Stimulated activated CD4-positive, alpha-beta T cell treated with anti-CD3 and anti-CD28 coated beads, Interleukin-2, amount 100 ng/mL, for 24 hours (primary cell): ENCODE measurements at places on chromosomes 2 and 18.

GRCh38 chr2:24231461-24231881 lies 56.6 kb downstream of the FAM228A start:
- DNase-seq: no peak

DNA sequence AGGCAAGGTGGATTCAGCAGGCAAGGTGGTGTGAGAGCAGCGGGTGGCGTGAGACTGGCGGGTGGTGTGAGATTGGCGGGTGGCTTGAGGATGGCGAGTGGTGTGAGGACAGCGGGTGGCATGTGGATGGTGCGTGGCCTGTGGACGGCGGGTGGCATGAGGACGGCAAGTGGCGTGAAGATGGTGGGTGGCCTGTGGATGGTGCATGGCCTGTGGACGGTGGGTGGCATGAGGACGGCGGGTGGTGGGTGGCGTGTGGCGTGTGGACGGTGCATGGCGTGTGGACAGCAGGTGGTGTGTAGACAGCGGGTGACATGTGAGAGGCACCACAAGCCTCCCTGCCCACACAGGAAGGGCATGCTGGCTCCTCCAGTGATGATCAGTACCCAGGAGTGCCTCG lies 186.9 kb upstream of the SALL3 start:
- DNase-seq: no peak

GRCh38 chr2:121061633-121062032 lies 223.4 kb downstream of the TFCP2L1 start:
- no peak for DNase-seq

DNA sequence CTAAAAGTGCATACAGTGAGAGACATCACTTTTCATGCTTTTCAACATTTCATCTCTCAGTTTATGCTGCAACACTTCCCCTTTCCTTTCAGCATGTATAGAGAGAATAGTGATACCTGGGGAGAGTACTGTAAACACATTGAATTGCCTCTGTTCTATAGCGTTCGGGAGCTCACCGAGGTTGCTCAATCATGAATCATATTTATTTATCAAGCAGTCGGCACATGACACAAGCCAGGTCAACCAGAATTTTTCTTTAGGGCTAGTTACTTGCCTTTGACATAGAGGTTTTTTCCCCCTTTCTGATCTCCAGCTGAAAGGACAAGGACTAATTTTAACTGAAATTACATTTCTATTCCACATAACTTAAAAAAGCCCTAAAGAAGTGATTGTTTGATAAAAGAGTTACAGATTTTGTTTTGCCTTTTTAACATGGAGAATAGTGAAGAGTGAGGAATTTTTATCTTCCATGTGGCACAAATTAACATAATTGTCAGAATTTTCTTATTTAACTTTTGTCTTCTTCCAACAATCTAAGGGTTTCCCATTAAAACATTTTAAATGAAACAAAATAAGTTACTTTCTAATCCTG lies 690.9 kb upstream of the TMEFF2 start:
- no peak for DNase-seq

DNA sequence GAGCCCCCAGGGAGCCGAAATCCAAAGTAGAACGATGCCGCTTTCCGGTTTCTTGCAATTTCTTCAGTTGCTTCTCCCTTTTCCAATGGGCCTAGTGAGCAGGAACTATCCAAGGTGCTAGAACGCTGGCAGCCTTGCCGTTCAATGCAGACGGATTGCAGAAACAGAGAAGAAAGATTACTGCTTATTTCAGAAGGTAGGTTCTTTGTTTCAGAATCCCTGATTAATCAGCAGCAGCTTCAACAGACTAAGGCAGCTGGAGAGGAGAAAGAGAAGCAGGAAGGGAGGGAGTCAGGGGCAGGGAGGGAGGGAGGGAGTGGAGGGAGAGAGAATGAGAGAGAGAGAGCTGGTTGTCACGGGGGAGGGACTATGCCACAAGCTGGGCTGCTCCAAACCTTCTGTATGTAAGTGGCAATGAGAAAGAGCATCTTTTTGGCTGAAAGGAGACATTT lies 576 bp downstream of the NYAP2 start:
- DNase-seq: no peak

DNA sequence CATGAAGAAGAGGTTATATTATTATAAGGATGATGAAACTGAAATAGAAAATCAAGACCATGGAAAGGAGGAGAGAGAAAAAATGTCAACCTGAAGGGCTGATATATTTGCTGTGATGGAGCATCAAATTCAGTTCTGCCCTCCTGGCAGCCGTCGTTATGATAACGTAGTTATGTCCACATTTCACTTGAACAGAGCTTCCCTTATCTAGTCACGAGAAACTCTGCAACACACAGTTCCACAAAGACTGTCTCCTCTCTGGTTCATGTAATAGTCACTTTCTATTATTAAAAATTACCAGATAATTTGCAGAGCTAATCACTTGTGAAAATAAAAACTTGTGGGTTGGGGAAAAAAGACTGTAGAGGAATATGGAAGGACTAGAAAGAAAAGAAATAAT lies 19.5 kb upstream of the RBMS1 start:
- no peak for DNase-seq

GRCh38 chr2:16005816-16006536 lies 65.6 kb downstream of the MYCN start:
- no peak for DNase-seq

DNA sequence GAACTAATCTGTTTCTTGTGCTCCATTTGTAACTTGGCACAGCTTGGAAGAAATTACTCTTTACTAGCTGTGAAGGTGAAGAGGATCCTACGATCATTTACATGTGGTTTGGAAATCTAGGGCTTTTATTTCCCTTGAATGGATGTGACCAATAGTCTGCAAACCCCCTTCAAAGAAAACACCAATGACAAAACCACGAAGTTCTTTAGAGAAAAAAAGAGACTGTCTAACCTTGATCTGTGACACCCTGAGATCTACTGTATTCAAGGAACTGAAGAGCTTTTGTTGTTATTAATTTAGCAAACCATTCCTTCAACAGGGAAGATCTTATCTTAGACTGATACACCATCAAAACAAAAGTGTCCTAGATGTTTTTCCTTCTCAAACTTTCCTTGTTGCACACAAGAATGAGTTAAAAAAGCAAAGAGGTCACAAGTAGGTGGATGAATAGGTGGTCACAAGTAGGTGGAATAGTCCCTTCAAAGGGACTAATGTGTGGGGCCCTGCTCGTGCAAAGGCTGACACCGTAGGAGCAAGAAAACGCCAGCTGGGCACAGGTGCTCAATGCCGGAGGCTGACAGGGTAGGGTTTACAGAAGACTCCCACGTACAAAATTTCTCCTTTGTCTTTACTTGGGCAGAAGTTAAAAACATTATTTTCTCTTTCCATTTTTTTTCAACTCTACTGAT lies 95.6 kb upstream of the ITGB6 start:
- no peak for DNase-seq

DNA sequence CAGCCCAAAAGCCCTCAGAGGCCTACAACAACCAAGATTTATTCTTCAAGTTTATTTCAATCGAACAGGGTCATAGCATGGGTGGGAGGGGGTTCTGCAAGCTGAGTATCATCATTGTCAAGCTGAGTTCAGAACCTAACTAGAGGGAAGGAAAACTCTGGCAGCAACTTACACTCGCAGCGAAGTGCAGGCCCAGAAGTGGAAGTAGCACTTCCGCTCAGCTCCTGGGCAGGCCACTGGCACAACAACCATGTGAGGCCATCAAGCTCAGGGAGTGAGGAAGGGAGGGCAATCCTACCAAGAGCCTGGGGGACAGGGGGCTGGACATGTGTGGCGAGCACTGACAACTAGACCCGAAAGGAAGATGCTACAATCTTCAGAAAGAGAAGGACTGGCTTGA lies 4.8 kb downstream of the UXS1 start:
- no peak for DNase-seq

- DNase-seq: no peak
Measured at GRCh38 chr2:150674283-150674682, 186.8 kb upstream of the RND3 start.

DNA sequence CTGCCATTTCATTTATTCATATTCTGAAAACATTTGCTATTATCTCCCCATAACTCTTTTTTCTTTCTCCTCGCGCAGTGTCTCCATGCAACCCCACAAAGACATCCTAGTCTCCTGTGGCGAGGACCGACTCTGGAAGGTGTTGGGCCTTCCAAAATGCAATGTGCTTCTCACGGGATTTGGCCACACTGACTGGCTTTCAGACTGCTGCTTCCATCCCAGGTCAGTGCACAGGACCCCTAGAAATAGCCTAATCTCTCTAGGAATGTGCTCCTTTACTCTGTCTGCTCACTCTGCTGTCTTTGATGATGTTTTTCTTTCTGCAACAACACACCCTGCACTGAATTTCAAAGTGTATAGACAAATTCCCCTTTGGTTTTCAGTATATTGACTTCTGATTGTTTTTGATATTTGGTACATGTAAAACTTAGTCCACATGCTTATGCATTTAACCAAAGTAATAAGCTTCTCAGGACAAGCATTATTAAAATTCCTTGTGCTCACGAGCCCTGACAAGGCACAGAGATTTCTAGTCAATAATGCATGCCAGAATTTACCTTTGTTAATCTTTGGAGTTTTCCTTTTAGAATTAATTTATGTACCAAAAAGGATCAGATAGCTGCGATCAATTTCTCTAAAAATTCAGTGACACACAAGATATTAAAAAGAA lies 548.3 kb upstream of the VWC2L start:
- DNase-seq: no peak

DNA sequence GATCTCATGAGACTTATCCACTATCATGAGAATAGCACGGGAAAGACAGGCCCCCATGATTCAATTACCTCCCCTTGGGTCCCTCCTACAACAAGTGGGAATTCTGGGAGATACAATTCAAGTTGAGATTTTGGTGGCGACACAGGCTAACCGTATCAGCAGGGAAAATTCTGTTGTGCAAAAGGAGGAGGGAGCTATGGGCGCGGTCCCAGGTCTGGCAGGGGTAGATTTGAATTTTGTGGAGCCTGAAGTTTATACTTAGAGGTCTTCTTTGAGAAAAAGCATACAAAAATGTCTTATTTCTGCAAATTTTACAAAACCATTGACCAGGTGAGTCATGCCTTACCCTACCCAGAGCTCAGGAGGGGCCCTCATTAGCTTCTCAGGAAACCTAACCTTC lies 36.6 kb downstream of the SLC4A3 start:
- no peak for DNase-seq

DNA sequence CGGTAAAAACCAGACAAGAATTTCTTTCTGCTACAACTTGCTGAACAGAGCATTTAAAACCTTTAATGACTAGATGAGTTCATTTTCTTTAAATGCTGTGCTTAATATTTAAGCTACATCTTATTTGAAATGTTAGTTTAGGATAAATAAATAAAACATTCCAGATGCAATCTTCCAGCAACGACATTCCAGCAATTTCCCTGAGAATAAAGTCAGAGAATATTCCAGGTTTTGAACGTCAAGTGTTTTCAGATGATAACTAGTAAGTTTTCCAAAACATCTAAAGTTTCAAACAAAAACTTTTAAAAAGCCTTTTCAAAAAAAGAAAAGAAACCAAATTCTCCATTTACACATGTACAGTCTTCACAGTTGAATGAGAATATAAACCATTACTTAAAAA lies 104.8 kb downstream of the PPP1R1C start:
- no peak for DNase-seq

- DNase-seq: no peak
Measured at GRCh38 chr18:27109451-27109850, 75.7 kb downstream of the CHST9 start.

GRCh38 chr2:126915903-126916302 lies 17.2 kb downstream of the TEX51 start:
- no peak for DNase-seq

DNA sequence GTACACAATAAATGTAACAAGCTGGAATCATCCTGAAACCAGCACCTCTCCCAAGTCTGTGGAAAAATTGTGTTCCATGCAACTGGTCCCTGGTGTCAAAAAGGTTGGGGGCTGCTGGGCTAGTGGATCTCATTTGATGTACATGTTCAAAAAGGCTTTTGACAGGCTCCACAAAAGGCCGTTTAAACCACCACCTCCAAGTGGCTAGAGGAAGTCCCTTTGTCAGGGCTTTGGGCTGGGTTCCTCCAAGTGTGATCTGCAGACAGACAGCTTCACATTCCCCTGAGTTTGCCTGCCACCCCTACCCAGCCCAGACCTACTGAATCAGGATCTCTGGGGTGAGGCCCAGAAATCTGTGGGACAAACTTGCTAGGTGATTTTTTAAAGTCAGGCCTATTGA lies 84.7 kb downstream of the TGFA start:
- DNase-seq: no peak

DNA sequence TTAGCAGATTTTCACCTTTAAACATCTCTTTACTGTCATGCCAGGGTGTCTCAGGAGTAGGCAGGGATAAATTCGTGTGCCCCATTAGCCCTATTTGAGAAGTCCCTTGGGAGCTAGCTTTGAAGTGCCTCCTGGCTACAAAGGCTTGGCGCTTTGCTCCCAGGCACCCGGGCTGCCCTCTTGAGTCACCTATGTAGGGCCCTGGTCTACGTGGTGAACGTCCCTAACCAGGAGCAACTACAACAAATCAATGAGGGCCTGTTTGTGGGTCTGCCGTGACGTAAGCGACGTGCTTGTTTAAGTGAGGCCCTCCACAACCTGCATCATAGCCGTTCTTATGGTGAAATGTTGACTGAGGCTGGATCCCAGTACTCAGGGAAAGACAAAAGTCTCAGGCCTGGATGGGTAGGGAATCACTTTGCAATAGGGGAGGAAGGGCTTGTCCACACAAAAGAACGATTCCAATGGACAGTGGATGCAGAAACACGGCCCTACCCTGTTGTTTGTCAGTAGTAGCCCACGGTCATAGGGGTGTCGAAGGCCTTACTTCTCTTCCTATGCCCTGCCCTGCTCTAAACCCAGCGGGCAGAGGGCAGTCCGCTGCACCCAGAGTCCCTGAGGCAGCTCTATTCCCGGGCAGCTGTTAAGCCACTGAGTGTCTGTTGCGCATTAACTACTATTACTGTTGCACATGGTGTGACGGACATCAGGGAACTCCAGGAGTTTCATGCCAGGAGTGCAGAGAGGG lies 93.9 kb downstream of the INHBB start:
- DNase-seq: no peak

DNA sequence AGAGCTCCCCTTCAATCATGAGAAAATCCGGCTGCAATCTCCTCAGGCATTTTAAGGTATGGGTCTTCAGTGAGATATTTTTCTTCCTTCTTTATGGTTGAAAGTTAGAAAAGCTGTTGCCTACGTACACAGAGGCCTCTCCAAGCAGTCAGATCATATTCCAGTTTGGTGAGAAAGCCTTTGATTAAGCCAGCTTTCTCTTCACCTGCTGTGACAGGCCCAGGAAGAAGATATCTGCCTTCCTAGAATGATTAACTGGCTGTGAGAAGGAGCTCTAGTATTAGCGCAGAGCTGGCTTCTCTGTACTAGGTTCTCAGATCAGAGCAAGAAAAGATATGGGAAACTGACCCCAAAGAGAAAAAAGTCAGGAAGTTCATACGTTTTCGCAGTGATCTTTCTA lies 585.0 kb upstream of the CHAC2 start:
- DNase-seq: no peak

DNA sequence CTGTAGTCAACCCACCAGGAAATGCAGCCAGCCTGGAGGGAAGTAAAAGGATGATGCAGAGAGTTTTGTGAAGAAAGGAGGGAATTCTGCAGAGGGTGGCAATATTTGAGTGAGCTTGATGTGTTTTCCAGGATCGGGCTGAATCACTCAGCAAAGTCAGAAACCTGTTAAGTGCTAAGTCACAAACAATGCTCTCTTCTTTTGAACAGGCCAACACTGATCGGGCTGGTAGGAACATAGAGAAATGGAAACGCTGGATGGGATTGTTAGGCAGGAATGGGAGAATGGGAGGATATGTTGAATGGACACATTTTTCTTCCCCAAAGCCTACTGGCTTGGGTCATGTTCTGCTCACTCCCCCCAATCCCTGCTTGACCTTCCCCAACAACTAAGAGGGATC lies 36.6 kb downstream of the KCNS3 start:
- DNase-seq: no peak
